HT-29 (cell line): ENCODE measurements at places on chromosomes 3 and 15.

- DNase-seq, result peak; percentile 20
Observed at GRCh38 chr15:91853511-91853947, at the start of gene SLCO3A1. TSS of gene SLCO3A1 (plus strand) at chr15:91853708.

DNA sequence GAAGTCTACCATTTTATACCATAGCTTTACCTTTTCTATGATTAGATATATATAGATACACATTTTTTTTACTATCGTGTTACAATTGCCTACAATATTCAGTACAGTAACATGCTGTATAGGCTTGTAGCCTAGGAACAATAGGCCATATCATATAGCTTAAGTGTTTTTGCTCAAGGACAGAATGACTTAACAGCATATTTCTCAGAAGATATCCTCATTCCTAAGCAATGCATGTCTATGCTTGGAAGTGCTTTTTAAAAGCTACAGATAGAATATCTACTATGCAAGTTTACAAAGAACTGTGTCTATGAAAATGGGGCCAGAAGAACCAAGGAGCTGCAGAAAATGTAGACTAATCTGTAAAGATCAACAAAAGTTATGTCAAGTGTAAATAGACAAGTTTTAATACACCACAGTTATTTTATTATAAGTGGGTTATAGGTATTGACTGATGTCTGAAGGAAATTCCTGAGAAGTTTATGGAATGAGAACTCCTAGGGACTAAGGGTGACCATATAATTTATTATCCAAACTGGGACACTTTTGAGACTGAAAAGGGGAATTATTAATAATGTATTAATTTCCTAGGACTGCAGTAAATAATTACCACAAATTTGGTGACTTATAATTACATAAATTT lies 138.7 kb upstream of the TGFBR2 start:
- peak; percentile 20 for DNase-seq

- no peak for DNase-seq
Observed at GRCh38 chr15:72063186-72063585, 54.8 kb downstream of the MYO9A start.

- DNase-seq, result no peak
Observed at GRCh38 chr3:45781271-45781670, 15.1 kb downstream of the SLC6A20 start.

- no peak for DNase-seq
Observed at GRCh38 chr3:36480911-36481648, 100.8 kb downstream of the STAC start.
